ENCODE measurements at places on chromosomes 12 and 14.
A peak's percentile ranks its signal among the peaks of the same experiment; 100 is the strongest.

DNA sequence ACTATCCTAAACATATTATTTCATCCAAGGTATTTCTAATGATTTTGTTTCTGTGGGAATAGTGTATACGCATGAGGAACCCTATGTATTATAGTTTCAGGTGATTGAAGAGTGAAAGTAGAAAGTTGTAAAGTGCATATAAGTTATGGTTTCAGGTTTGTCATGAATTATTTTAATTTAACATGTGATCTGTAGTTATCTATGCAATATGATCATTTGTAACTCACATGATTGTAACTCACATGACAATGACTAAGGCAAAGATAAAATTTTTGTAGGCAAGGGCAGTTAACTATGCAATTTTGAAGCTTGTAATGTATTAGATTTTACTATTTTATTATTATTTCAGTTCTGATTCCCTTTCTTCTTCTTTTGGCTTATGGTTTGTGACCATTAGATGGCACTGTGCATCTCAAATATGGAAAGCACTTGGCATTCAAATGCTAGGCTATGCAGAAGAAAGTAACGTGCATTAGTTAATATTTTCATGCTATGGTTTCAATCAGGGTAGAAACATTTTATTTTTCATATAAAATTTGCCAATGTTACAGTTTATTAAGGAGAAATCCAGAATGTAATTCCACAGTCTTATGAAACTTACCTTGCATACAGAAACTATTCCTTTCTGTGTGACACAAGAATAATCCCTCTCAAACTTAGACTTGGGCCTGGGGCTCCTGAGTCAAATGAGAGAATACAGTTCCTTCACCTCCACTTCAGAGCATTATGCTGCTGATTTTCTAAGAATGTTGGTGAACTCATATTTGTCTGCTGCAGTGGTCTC is 15.8 kb upstream of the TMEM30B start:
- DNase-seq, result peak; percentile 12

DNA sequence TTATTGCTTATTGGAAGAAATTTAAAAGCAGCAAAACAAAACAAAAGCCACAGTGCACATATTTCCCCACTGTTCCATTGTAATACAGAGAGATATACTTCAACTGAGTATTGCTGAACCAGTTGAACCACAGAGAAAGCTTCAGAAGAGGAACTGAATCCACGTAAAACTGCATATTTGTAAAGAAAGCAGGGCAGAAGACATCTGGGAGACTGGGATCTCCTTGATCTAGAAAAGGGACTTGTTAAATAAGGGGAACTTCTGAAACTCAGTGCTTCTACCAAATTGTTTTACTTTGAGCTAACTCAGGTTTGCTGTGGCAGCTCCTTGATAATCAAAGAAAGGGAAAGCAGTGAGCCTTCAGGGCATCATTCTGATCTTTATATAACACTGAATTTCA is 411.1 kb upstream of the MDGA2 start:
- DNase-seq, result no peak

GRCh38 chr12:2487278-2487677 is 307.5 kb upstream of the FKBP4 start:
- no peak for DNase-seq

GRCh38 chr12:52208424-52209165 is 16.8 kb upstream of the KRT80 start:
- DNase-seq, result no peak

- no peak for DNase-seq
Measured at GRCh38 chr12:108635201-108635996, 1.7 kb upstream of the SELPLG start.

DNA sequence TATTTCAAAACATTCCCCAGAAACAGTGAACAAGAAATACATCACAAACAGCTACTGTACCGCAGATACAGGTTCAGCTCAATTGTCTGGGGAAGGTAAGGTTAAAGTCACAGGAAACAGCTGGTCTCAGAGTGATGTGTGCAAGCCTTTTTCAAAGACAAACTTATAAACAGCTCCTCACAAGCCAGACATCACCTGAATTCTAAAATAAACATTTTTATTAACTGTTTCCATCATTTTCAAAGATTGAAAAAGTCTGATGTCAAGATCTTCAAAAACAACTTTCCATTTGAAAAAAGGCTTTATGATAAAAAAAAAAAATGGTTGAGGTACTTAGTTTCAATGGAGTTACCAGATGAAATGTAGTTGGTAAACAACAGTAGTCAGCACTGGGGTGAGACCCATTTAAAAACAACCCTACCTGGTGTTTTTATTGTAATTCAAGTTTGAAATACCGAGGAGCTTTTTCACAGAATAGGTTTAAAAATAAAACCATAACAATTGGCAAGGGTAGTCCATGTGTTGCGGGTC is 4.0 kb downstream of the BTG1 start:
- DNase-seq, result no peak

GRCh38 chr14:94946244-94946643 is 176.3 kb upstream of the GSC start:
- no peak for DNase-seq

GRCh38 chr12:100901266-100901665 is 106.7 kb downstream of the ANO4 start:
- DNase-seq, result no peak

- no peak for DNase-seq
Measured at GRCh38 chr14:34750670-34751069, 36.3 kb upstream of the CFL2 start.

- DNase-seq, result no peak
Measured at GRCh38 chr12:62533755-62534107, 67.1 kb downstream of the MON2 start.

GRCh38 chr12:109449845-109450532 is 27.1 kb downstream of the KCTD10 start:
- no peak for DNase-seq

- DNase-seq, result no peak
Measured at GRCh38 chr14:101721951-101722661, 39.4 kb upstream of the PPP2R5C start.

DNA sequence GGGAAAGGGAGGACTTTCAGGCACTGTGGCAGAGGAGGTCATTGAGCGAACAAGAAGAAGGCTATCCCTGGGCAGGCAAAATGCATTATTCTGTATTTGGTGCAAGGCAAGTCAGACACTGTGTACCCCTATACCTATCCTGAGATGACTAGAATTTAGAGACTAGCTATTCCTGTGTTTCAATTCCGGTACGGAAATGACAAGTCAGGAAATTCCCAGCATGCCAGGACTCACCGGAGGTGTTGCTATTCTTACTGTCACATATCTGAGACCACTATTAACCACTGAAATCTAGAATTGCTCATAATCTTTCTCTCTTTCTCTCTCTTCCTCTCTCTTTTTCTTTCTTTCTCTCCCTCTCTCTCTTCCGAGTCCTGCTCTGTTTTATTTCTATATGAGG is 297.1 kb downstream of the PDZRN4 start:
- no peak for DNase-seq

DNA sequence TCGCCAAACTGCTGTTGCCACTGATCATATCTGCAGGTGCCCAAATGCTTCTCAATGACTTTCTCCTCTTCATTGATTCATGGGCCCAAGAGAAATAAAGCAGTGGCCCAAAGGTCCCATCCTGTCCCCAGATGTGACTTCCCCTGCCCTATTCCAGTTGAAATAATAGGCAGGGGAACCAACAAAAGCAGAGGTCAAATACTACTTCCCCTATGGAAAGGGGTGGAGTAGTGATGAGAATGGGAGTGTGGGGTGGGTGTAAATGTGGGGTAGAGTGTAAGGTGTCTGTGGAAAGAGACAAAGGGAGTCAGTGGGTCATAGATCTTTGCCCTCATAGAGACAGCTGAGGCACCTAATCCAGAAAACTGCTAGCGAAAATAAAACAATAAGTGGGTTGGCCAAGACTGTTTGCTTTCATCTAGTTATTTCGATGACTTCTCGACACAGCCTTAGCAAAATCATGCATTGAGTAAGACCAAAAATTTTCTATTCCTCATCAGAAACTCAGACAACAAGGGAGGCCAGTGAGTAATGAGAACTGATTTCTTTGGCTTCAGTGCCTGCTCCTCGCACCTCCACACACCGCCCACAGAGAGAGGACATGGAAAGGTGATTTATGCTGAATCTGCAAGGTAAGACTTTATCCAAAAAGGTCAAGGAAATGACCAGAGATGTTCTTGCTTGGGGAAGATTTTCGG is 10.9 kb upstream of the IL22 start:
- no peak for DNase-seq

GRCh38 chr12:103884316-103884715 is 43.3 kb upstream of the NT5DC3 start:
- DNase-seq, result peak; percentile 53

- DNase-seq, result no peak
Measured at GRCh38 chr12:27965411-27965810, 7.1 kb downstream of the PTHLH start.

- DNase-seq, result no peak
Measured at GRCh38 chr14:104210817-104211195, 72.4 kb downstream of the KIF26A start.

- no peak for DNase-seq
Measured at GRCh38 chr14:53494587-53494986, 341.5 kb upstream of the DDHD1 start.

DNA sequence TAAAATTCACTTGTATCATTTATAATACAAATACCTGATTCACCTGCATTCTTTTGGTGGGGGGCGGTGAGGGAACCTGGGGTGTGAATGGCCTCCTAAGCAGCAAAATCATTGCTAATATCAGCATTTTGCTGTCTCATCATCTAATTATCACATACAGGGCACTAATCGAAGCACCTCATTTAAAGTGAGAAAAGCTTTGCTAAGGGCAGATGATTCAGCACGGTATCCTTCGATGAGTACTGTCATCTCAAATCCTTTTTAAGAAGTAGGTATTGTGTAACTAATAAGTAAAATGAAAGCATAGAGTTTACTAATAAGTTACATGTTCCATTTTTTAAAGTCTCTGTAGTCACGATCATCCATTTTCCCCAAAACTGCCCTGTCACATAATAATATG is 278.1 kb upstream of the SOX5 start:
- no peak for DNase-seq

DNA sequence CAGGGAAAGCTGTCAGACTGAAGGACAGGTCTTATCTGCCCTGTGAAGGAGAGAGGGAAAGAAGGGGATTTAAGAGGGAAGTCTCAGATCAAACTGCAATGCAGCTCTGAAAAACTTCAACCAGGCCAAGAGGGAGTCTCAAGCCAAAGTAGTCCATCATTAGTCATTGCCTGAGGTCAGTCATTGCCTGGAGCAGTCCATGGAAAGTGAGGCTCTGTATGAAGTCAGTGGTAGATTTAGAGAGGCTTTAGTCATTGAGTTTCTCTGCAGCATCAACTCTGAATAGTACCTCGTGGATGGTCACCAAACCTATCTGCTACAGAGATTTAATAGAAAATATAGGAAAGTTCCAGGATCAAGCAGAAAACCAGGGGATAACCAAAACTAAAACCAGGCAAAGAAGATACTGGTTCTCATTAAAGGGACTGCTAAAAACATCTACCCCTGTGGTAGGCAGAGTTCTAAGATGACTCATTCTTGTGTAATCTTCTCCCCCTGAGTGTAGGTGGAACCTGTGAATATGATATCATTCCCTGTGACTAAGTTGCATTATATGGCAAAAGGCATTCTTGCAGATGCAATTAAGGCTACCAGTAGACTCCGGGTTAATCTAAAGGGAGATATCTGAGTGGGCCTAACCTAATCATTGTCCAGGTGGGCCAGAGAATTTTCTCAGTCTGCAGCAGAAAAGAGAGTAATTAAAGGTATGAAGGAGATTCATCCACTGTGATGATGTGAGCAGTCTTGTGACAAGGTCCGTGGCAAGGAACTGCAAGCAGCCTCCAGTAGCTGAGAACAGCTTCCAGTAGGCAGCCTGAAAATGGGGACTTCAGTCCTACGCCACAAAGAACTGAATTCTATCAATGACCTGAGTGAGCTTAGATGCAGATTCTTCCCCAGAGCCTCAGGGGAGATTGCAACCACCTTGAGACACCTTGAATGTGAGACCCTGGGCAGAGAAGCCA is 123.1 kb downstream of the GALC start:
- no peak for DNase-seq

- no peak for DNase-seq
Measured at GRCh38 chr12:113464452-113464775, 7.3 kb downstream of the LHX5 start.

GRCh38 chr12:50505675-50506530 is 1.1 kb downstream of the DIP2B start:
- DNase-seq, result no peak

- DNase-seq, result peak; percentile 48
Measured at GRCh38 chr14:104976198-104977007, 1.8 kb downstream of the AHNAK2 start.

GRCh38 chr12:82008251-82008650 is 249.1 kb upstream of the PPFIA2 start:
- DNase-seq, result no peak

- DNase-seq, result peak; percentile 50
Measured at GRCh38 chr12:124742111-124742510, 121.6 kb downstream of the SCARB1 start.

DNA sequence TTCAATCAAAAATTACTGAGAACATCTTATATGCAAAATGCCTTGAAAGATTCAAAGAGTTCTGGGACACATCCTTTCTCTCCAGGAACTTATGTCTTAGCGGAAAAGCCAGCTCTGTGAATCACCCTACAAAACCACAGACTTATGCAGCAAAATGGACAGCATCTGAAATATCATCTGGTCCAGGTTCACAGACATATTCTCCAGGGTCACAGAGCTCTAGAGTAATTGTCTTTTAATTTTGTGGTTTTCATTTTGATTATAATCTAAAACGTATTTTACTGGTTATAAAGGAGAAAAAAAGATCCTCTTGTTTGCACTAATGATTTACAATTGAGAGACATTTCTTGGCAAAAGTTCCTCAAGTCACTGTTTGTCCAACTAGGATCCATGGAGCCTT is 246.2 kb downstream of the MSRB3 start:
- no peak for DNase-seq

- no peak for DNase-seq
Measured at GRCh38 chr12:79515530-79515935, 175.2 kb downstream of the PAWR start.

DNA sequence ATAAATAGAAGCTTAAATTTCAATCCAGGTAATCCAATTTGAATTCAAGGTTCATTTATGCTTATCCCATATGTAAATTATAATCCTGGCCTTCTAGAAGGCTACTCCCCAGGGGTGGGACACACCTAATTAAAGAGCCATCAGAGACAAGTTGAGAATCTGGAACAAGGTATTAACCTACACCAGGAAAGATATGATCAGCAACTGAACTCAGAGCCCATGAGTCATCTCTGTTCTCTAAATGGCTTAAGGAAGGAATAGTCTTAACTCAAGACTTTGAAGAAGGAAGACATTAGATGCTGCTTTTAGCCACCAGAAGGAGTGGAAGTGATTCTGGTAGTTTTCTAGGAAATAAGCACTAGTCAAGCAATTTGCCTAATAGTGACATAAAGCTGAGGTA is 88.0 kb downstream of the KIF21A start:
- no peak for DNase-seq

- DNase-seq, result peak; percentile 25
Measured at GRCh38 chr14:84969501-84969900, 560.4 kb upstream of the FLRT2 start.

- DNase-seq, result no peak
Measured at GRCh38 chr14:29820785-29821184, 106.9 kb downstream of the PRKD1 start.
